ENCODE measurements at places on chromosomes 3 and 15.

DNA sequence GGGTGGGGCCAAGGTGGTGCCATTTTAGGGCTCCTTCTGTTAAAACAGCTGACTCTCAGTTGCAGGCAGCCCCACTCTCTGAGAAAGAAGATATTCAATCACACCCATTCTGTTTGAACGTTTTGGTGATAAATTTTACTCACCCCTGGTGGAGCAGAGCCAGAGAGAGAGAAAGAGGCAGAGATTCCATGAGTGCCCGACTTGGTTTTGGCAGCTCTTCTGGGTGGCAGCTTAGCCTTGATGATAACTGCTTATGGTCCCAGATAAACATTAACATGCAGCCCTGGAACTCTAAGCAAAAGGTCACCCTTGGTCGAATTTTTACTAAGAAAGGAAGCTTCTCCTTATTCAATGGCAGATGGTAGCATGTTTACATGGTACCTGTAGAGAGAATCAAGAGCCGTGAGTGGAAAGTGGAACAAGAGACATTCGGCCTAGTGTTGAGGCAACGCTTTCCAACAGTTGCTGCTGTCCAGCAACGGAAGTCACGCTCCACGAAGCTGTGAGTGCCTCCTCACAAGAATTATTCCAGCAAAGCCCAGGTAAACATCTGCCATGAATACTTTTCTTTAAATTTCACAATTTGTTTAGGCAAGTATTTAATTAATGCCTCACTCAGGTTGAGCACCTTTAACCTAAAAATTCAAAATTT lies 530.6 kb upstream of the ROBO2 start:
- no peak for DNase-seq

- no peak for DNase-seq
Measured at GRCh38 chr15:83248151-83249029, 36.1 kb downstream of the BNC1 start.

DNA sequence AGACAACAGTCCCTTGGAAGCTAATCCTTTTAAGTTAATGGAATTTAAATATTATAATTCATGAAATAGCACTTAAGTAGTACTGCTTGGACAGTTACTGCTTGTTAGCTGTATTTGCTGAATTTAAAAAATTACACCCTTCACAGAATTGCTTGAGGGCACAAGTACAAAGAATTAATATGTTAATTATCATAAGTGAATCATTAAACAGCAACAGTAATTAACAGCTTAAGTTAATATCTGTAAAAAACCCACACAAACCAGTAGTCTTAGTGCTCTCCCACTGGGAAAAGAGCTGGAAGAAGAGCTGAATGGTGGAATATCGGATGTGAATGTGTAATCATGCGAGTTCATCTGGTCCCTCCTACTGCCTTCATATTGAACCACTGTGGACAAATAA lies 232.0 kb downstream of the CD47 start:
- no peak for DNase-seq

DNA sequence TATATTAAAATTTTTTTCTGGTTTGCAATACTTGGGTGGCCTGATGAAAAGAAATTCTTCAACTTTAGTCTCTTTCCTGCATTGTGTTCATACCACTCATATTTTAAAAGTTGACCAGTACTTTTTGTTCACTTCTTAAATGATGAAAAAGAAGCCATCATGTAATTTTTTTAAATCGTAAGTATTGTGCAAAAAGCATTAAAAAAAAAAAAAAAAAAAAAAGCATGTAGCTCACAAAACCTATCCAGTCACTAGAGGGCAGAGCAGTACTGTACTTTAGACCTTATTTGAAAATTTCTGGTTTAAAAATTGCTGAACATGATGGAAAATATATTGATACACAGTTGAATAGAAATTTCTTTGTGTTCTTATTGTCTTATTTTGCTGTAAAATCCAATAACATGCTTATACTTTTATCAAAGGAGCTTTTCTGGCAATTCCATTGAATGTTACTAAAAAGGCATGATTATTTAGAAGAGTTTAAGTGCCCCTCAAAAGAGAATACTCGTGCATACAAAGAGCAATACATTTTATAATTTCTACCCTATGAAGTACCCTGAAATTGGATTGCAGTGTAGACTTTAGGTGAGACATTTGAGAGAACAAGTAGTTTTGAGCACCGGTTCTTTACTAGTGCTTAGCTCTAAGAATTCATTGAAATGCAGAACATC lies 137.7 kb downstream of the BBX start:
- DNase-seq = no peak

DNA sequence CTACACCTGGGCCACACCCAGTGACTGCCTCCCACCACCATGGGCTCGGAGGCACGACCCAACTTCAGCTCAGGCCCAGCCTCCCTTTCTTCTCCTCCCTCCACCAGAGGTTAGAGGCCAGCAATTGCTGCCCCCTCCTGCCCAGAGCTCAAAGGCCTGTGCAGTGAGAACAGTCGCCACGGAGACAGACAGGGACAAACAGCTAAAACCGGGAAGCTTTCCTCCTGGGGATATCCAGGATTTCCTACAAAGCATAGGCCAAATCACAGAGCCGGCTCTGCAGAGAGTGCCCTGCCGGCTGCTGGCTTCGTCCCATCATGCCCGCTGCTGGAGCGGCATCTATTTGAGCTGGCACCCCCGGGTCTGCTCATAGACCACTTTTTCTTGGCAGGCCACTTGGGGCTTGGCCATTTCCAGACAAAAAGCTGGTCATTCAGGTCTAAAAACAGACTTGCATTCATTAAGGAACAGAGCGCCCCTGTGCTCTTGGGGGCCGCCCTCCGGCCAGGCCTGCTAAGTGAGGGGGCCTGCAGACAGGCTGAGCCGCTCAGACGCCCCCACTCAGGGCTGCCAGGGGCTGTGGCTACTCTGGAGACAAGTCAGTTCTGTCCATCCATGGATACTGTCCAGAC lies 17.5 kb downstream of the GRAMD2A start:
- no peak for DNase-seq

- no peak for DNase-seq
Measured at GRCh38 chr3:88812576-88812975, 294.8 kb upstream of the EPHA3 start.

DNA sequence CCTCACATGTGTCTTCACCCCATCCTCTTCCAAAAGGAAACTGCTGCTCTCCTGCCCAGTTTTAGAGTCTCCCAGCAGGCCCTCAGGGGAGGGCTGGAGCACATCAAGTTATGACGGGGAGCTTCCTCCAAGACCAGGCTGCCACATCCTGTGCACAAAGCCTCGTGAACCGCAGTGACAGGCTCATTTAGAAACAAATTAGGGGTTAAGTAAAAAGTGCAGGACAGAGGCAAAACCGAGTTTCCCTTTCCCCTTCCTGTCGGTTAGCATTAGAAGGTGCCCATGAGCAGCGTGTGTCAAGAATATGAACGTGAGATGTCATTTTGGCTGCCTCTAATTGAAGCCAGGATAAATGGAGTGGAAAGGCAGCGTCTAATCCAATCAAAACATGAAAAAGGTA lies 199.7 kb downstream of the ARRDC4 start:
- no peak for DNase-seq

DNA sequence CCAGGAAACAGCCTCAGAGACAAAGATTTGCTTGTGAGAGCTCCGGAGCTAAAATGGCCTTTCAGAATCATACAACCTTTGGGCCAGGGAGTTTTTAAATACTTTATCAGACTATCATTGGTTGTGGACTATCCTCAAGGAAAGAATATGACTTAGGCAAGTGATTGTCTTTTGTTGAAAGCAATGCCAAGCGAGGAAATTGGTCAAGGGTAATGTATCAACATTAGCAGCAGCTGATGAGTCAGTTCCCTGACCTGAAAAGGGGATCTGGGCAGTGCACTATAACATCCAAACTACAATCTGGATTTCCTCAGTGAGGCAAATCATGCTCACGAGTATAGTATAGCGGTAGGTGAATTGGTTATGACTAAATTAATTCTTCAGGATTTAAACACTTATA lies 303.6 kb downstream of the LSAMP start:
- DNase-seq = no peak

- DNase-seq = no peak
Measured at GRCh38 chr3:126916546-126916945, 66.4 kb upstream of the PLXNA1 start.

All from stimulated activated CD8-positive, alpha-beta memory T cell treated with anti-CD3 and anti-CD28 coated beads, Interleukin-4, amount 100 ng/mL, for 4 hours (primary cell).